ENCODE measurements at places on chromosomes 12 and 14.

DNA sequence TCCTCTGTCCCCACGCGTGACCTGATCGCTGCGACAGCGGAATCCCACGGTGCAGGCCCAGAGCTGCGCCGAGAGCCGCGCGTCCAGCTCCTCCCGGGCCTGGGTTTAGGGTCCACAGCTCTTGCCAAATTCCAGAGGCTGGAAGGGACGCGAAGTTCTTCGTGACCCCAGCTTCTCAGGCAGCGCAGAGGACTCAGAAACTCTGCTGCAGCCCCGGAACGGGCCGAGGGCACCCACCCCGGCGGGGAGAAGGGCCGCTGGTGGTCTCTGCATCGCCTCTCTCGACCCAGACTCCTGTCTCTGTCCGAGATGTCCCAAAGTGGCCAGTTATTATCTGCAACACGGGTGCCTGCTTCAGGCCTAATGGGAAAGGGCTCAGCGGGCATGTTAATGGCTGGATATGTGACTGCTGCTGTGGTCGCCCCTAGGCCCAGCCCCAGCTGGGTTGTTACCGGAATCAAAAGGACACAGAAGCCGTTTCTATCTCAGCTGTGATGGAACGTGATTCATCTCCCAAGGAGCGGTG, 236.4 kb downstream of the VRK1 start:
- no peak for DNase-seq

GRCh38 chr14:55053018-55053417, 1.6 kb downstream of the MAPK1IP1L start:
- DNase-seq, result no peak

DNA sequence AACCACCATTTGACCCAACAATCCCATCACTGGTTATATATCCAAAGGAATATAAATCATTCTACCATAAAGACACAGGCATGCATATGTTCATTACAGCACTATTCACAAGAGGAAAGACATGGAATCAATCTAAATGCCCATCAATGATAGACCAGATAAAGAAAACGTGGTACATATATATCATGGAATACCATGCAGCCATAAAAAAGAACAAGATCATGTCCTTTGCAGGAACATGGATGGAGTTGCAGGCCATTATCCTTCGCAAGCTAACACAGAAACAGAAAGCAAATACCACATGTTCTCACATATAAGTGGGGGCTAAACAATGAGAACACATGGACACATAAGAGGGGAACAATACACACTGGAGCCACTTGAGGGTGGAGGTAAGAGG, 15.7 kb downstream of the CAPRIN2 start:
- no peak for DNase-seq

- DNase-seq, result no peak
Measured at GRCh38 chr12:124002654-124003053, 29.6 kb downstream of the ZNF664 start.

DNA sequence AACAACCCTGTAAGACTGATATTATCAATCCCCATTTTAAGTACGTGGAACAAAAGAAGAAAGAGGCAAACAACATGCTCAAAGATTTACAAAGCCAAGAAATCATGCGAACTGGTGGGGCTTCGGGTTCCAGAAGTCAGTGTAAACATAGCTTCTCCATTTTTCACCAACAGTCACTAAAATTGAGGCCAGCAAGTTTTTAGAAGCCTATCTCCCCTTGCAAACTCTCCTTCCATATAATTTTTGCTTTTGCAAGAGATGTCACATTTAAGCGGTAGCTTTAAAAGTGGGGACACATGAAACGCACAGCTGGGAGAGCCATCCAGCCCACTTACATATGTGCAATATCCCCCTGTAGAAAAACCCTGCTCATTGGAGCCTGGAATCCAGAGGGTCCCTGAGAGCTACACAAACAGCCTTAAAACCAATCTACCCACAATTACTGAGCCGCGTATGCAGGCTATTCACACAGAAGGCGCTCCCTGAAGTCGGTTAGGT, 797 bp downstream of the SLC11A2 start:
- DNase-seq, result no peak

DNA sequence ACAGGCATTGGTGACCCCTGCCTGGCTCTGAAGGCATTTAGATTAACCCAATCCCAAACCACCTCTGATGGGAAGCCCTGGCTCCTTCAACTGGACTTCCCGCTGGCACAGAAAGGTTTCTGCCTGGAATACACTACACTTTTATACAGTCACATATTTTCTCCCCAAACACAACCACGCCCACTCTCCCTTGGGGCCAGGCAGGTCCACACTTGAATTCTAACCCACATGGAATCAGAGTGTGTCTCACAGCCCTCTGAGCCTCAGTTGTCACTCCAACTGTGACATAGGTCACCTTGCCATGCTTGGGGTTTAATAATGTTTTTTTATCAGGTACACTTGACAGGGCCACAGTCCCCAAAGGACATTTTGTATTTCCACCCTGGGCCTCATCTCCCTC, 368.6 kb downstream of the BCL11B start:
- DNase-seq, result no peak

- DNase-seq, result no peak
Measured at GRCh38 chr12:124898200-124898922, 16.1 kb downstream of the UBC start.

DNA sequence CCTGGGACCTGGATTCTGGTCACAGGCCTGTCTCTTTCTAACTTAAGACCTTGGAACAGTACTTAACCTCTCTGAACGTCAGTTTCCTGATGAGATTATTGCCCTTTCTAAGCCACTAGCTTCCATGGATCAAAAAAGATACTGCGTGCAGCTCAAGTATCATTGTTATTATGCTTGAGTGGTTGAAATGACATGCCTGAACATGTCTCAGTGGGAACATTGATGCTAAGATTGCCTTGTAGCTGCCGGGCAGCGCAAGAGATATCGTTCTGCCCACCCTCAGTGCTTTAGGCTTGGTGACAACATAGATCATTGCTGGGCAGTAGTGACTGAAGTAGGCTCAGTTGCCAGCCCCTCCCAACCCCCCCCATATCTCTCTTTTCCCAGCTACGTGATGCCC, 131.9 kb downstream of the SMOC1 start:
- DNase-seq, result no peak

DNA sequence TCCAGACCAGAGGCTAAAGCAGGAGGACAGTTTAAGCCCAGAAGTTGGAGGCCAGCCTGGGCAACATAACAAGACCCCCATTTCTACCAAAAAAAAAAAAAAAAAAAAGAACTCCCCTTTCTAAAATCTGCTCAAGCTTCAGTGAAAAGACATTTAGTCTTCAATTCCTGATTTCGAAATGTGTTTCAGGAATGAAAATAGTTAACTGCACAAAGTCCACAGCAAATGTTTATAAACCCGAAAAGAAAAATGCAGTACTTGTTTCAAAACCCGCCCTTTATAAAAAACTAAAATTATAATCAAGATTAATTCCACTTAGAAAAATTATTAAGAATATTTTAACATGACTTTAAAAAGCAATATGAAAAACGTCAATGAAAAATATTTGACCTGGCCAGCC, 12.1 kb downstream of the ATXN2 start:
- DNase-seq, result no peak

DNA sequence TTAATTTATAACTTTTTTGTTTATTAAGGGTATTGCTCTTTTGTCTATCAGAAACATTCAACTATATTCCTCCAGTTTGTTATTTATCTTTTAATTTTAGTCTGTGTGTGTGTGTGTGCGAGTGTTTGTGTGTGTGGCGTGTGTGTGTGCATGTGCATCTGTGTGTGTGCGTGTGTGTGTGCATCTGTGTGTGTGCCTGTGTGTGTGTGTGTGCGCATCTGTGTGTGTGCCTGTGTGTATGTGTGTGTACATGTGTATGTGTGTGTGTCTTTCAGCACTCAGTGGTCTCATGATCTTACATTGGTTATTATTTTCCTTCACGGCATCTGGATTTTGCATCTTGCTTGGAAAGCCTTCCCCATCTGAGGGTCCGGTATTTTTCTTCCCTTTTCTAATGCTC, 281.1 kb upstream of the RTL1 start:
- DNase-seq, result no peak

GRCh38 chr12:2559931-2560330, 234.8 kb upstream of the FKBP4 start:
- DNase-seq, result no peak

- DNase-seq, result peak; percentile 4
Measured at GRCh38 chr14:102140027-102140749, 491 bp downstream of the WDR20 start.

GRCh38 chr12:60630796-60631195, 1035.0 kb downstream of the SLC16A7 start:
- no peak for DNase-seq

GRCh38 chr14:103068351-103069073, 11.2 kb upstream of the CDC42BPB start:
- DNase-seq, result no peak

DNA sequence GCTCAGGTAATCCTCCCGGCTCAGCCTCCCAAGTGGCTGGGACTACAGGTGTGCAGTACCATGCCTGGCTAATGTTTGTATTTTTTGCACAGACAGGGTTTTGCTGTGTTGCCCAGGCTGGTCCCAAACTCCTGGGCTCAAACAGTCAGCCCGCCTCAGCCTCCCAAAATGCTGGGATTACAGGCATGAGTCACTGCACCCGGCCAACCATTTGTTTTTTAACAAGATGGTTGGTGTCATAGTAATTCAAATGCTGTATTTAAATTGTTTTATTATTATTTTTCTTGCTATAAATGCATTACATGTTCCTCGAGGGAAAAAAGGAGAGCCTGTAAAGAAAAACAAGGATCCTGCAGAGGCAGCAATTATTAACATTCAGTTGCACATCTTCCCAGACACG, 83.9 kb downstream of the EP400 start:
- no peak for DNase-seq

GRCh38 chr12:40168001-40168400, 56.8 kb upstream of the LRRK2 start:
- no peak for DNase-seq

All from T1000 (cell line).